ENCODE measurements at places on chromosomes 1 and 21.

DNA sequence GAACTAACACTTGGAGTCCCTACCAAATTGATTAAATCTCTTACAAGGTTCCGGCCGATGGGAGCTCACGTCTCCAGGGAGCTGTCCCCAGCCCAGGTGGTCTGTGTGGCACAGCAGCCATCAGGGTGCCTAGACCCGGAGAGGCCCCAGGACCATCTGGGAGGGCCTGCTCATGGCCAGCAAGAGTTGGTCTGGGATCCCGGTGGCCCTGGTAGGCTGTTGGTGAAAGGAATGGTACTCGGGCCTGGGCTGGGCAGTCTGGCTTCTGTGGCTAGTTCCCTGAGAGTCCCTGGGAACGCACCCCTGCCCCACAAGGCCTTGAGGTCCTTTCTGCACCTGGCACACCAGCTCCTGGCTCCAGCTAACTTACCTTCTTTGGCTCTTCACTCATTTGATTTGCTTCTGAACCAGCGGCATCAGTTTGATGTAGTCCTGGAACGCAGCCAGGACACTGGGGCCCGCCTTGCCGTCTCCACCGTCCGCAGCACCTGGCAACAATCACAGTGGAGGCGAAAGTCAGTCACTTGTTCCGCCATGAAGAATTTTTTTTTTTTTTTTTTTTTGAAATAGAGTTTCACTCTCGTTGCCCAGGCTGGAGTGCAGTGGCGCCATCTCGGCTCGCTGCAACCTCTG, 62.5 kb downstream of the SCCPDH start:
- no peak for DNase-seq

GRCh38 chr1:56525489-56526041, 53.8 kb downstream of the PLPP3 start:
- DNase-seq: no peak

DNA sequence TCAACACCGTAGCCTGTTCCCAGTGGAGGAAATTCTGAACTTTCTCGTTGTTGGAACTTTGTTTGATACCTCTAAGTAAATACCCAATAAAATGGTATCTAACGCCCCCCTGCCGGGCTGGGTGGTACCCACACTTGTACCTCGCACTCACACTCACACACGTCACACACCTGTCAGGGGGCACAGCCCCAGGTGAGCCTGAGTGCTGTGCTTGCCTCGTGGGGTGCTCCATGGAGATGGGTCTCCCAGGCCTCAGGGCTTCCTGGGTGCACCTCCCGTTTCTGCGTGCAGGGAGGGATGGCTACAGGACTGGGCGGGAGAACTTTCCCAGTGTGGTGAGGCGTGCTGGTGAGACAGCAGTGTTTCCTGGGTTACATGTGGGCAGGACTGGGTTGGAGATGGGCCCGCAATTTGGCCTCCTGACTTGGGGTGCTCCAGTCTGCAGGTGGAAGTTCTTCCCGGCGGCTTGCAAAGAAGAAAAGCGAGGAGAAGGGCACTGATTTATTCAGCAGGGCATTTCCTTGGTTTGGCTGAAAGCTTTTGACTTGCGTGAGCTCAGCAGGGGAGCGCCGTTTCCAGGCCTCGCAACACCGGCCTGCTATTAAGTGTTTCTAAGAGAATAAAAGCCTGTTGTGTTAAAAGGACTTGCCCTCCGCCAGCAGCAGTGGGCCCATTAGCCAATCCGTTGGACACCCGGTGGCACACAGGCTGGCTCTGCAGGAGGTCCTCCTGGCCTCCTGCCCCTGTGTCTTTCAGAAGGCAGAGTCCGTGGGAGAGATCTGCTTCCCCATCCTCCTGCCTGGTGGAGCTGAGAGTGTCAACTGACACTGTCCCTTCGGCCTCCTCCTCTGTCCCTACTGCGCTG, 79.7 kb downstream of the KIF26B start:
- DNase-seq: no peak

DNA sequence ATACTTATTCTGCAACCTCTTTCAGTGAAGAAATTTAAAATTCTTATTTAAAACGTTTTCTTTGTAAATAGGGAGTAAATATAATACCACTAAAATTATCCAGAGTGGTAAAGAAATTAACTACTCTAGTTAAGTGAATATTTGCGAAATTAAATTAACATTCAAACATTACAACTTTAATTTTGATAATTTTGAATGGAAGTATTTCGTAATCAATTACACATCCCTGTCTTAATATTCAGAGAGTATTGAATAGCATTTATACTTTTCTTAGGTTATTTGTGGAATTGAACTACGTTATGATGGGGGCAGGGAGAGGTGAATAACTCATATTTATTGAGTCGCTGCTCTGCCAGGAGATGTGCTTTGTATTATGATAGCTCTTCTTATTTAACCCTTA, 96.3 kb upstream of the KIF26B start:
- DNase-seq: no peak

- DNase-seq: no peak
These were observed 68.4 kb downstream of the TLR5 start for GRCh38 chr1:223074445-223075300.

GRCh38 chr1:10967090-10967489, 45.4 kb upstream of the TARDBP start:
- no peak for DNase-seq

- no peak for DNase-seq
These were observed 55.9 kb downstream of the BCAR3 start for GRCh38 chr1:93625582-93626327.

GRCh38 chr1:72892461-72892860, 610.1 kb upstream of the NEGR1 start:
- DNase-seq: no peak

GRCh38 chr1:161864577-161864976, 98.5 kb downstream of the ATF6 start:
- DNase-seq: peak; percentile 58

DNA sequence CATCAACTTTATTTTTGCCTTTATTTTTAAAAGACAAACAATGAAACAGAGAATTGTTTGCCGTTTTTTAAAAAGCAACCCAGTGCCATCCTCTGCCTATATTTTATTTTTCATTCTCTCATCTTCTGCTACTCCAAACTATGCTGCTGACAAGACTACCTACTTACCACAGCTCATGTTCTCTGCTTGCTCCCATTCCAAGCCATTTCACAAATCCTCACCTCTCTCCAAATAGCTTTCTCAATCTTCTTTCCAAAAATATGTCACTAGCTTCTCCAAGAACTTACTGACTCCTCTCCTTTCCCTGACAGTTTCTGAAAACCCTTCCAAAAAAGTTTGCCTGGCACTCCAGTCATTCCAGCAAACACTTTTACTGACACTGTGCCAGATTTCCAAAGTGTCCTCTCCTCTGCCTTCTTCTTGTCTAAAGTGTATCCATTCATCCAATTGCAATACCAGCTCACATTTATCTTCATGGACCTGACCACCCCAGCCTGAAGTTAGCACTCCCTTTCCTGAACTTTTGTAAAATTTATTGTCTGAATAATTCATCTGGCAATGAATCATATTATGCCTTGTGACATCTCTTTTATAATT, 766.5 kb upstream of the B3GALT2 start:
- no peak for DNase-seq

- no peak for DNase-seq
These were observed 52.9 kb upstream of the PRRC2C start for GRCh38 chr1:171432473-171432872.

DNA sequence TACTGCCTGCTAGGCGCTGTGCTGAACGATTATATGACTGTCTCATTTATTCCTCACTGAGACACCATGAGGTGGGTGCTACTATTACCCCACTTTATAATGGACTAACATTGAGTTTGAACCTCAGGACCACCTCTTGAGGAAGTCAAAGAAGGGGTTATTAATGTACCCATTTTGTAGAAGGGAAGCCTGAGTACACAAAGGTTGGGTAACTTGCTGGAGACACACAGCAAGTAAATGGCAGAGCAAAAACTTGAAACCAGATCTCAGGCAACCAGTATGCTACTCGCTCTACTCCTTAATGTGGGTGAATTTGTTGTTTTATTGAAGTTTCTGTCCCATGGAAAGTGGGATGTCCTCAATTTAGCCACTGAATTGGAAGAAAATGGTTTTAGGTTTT, 30.1 kb downstream of the KCNA10 start:
- DNase-seq: no peak

- DNase-seq: no peak
These were observed 14.7 kb downstream of the PROX1 start for GRCh38 chr1:214002472-214002871.

GRCh38 chr1:21292984-21293536, 2.8 kb upstream of the ECE1 start:
- no peak for DNase-seq

DNA sequence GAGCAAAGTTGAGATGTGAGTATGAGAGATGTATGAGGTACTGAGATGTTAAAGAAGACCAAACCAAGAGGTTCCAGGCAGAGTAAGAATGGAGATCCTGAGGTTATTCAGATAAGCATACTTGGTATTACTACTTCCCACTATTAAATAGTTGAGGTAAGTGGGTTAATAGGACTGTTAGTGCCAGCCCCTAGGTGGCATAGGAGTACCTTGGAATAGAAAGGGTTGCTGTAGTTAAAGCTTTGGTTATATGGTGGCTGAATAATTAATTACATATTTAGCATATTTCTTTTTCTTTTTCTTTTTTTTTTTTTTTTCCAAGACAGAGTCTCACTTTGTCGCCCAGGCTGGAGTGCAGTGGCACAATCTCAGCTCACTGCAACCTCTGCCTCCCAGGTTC, 397.9 kb upstream of the TMPRSS15 start:
- DNase-seq: no peak

DNA sequence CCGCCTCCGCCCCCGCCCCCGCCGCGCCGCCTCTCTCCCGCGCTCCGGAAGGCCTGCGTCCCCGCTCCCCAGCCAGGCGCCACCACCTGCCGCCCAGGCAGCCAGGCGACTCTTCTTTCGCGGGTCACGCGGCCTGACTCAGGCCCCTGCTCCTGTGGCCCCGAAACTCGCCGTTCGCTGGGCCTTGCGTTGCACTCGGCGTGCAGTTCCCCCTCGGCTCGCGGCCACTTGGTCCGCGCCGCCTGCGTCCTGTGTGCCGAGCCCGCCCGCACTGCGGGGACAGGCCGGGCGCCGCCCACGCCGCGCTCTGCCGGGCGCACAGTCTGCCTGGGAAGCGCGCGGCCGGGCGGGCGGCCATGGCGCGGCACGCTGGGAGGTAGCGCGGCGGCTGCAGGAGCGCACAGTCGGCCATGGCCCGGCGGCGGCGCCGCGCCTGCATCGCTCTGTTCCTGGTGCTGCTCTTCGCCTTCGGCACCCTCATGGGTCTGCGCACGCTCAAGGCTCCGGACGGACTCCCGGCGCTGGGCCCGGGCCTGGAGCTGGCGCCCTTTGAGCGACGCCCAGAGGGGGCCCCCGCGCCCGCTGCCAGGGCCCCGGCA, at the start of gene MANEAL:
MANEAL (plus strand) TSS at position 75 of the 599 bp plus-strand sequence; CDS start at position 411, 336 bp downstream.
- no peak for DNase-seq

- DNase-seq: no peak
These were observed 2.5 kb downstream of the DNMT3L start for GRCh38 chr21:44259082-44259705.

GRCh38 chr1:219699870-219700269, 87.0 kb upstream of the ZC3H11B start:
- DNase-seq: no peak

DNA sequence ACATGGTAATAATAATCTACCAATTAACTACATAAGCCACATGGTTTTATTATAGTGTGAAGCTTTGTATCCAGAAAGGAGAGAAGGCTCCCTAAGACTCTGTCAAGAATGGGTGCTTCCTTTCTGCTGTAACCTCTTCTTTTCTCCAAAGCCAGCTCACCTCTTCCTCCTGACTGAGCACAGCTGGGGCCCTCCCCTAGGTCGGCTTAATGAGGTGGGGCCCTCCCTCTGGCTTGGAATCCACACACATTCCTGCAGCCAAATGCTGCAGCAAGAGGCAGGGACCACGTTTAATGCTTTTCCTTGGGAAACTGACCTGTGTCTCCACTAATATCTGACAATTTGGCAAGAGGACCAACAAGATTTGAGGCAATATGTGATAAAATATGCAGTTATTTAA, 94.8 kb downstream of the DSCAM start:
- DNase-seq: no peak

GRCh38 chr1:198153103-198153502, 3.7 kb upstream of the NEK7 start:
- DNase-seq: peak; percentile 66

- no peak for DNase-seq
These were observed 22.9 kb downstream of the HYI start for GRCh38 chr1:43430831-43431230.

DNA sequence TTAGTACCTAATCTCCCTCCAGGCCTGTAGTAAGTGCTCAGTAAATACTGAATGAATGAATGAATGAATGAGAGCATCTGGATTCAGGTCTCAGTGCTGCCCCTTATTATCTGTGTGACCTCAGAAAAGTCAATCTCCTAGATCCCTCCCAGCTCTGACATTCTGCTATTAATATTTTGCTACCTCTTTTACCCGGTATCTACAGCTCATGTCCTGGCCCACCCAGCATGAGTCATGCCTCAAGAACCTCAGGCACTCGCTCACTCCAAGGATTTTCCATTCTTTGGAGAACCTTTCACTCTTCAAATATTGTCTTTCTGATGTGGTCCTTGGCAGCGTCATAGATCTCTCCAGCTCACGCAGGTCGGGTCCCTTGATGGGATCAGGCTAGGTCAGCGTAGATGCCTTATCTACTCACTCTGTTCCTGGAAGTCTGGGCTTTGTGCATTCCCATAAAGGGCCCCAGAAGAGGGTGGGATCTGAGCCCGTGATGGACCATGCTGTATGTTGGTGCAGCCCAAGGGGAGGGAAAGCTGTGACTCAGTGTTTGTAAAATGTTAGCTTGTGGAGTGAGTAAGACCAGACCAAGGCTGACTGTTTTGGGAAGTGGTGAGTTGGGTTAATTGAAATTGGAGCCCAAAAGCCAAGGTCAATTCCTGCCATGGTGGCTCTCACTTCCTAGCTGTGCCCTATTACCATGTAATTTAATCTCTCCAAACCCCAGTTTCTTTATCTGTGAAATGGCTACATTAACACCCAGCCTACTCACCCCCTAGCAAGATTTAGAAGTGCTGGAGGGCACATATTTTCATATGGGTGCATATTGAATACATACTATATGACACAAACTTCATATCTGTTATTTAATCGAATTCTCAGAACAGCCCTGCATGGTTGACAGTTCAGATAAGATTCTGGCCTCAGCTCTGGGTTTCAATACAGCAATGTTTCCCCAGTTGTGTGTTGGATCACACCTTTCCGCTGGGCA, 214.1 kb upstream of the USP24 start:
- peak; percentile 70 for DNase-seq

- no peak for DNase-seq
These were observed 6.1 kb downstream of the C1orf159 start for GRCh38 chr1:1109743-1110142.

GRCh38 chr1:152049291-152050083, 12.7 kb upstream of the S100A11 start:
- DNase-seq: no peak

Measured in sciatic nerve (tissue), 2 donors.